ENCODE measurements at places on chromosomes 6 and 20.
A peak's percentile ranks its signal among the peaks of the same experiment; 100 is the strongest.

- DNase-seq: no peak
Observed at GRCh38 chr6:106247293-106247692, 78.3 kb downstream of the ATG5 start.

DNA sequence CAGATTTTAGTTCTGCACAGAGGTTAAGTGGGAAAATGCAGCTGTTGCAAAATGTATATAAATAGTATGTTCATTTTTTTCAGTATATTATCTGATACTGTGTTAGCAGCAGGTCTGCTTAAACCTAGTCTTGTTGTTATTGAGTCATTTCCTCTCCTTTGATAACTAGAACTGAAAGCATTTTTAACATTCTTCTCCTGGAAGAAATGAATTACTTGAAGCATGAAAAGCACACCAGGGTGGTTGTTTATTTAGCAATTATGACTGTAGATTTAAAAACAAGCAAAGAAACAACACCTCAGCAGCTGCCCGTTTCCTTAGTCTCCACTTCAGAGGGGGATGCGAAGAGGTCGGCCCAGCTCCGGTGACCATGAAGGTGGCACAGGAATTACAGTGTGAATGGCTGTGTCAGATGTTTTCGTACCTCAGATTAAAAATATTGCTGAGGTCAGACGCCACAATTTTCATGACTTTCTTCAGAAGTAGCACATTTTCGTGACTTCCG is 53.5 kb downstream of the GOPC start:
- DNase-seq: no peak

GRCh38 chr6:30722280-30723112 is 2.3 kb downstream of the TUBB start:
- peak; percentile 83 for DNase-seq

DNA sequence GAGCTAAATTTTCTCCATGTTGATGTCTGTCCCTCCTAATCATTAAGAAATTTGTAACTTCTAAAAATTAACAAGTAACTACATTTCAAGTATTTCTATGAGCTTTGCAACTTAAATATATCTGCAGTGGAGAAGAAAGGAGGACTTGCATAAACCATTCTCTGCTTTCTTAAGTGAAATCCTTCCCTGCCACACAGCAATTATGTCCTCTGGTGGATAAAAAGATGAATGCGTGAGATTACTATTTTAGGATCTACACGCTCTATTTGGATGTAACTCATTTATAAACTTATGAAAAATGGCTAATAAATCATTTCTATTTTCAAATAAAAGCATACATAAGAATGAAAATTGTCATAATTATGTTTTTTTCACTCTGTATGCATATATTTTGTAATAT is 338.0 kb upstream of the PTCHD4 start:
- DNase-seq: no peak

GRCh38 chr6:3117912-3118352 is 579 bp upstream of the BPHL start:
- no peak for DNase-seq

DNA sequence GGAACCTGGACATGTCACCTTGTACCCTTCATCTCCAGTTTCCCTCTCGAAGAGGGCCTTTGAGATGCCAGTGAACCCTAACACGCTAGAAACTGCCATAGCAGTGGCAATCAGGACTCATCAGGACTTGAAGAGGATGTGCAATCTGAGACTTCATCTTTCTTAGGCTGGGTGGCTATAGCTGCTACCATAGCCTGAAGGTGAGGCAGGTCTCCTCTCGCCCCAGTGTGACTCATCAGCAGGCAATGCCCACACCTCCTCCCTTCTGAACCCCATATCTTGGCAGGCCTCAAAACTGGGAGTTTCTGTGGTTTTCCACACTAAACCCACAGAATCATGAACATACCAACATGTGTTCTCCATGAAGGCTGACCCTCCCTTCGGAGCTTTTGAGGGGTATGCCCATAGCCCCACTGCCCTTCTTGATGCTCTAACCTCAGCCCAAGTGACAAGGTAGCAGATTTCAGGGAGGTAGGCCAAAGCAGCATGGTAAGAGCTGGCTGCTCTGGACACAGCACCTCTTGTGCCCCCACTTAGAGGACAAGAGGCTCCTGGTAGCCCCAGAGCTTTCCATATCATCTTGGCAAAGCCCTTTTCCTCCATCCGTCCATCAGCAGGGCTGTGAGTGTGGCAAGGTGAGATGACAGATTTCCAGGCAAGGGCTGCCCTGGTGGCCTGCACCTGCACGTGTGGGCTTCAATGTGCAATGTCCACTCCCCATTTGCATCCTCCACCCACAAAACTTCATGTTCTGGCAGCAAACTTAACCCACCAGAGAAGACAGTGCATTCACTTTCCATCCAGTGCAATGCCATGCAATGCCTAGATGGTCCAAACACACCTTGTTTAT is 2.6 kb downstream of the BLCAP start:
- no peak for DNase-seq

GRCh38 chr20:50569864-50570836 is 60.0 kb downstream of the PTPN1 start:
- DNase-seq: no peak

- no peak for DNase-seq
Observed at GRCh38 chr6:95846652-95847051, 169.1 kb upstream of the FUT9 start.

- no peak for DNase-seq
Observed at GRCh38 chr6:42322676-42323075, 105.0 kb upstream of the MRPS10 start.

DNA sequence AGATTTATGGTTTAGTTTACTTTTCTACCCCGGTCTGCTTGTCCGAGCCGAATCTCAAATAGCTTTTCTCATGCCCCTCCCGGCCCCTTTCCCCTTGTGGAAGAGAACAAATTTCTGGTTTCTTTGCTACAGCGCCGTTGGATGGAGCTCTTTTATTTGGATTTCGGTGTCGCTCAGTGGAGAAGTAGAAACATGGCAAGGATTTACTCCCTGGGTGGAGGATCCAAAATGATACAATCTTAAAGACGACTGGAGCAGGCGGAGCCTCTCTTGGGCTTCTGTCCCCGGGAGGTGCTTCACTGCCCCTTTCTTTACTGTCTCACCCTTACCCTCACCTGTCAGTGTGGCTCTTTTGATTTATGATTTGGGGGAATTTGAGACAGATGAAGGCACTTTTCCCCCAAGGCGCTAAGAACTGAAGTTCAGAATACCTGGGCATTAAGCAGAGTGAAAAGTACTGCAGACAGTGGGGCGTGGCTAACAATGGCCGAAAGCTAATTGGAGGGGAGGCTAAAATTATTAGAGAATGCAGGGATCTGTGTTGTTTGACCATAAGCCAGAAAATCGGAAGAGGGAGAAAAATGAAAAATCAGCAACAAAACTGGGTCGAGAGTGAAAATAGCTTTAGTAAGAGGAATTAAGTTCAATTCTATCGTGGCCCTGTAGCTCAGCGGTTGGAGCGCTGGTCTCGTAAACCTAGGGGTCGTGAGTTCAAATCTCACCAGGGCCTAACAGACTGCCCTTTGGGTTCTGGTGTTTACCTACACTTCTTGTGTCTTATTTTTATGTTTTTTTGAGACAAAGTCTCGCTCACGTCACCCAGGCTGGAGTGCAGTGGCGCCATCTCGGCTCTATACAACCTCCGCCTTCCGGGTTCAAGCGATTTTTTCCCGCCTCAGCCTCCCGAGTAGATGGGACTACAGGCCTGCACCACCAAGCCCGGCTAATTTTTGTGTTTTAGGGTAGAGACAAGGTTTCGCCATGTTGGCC is 145.1 kb upstream of the ZNF184 start:
- no peak for DNase-seq

DNA sequence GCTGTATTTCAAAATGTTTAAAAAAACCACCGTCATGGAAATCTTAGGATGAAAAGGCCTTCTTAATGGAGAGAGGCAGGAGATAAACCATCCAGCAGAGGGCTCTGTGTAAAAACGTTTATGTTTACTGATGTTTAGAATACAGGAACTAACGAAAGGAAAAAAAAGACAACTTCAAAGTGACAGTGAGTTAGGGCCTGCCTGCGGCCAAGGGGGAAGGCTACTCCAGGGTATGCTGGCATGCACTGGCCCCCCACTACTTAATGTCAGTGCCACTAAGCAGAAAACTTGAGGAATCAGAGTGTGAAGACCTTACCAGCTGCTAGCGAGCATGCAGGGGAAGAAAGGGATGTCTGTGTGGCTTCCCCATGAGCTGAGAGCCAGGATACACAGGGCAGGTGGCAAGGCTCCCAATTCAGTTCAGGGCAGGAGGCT is 47.7 kb downstream of the AKAP7 start:
- no peak for DNase-seq

GRCh38 chr20:18225632-18226031 is 62.7 kb upstream of the ZNF133 start:
- DNase-seq: no peak

DNA sequence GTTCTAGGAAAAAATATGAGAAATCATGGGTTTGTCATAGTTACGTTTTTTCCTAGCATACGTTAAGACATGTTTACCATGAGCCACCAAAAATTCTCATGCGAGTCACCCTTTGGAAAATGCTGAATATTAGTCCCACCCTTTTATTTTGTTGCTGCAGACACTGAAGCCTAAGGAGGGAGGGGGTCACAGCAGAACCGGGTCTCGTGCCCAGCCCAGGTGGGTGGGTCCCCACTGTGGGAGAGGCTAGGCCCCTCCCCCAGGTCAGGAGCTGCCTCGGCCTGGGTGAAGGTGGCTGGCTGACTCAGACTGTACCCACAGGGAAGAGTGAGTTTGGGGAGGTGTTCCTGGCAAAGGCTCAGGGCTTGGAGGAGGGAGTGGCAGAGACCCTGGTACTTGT is 26.2 kb upstream of the SRF start:
- DNase-seq: no peak

GRCh38 chr6:150813993-150814359 is 51.5 kb upstream of the MTHFD1L start:
- DNase-seq: no peak

DNA sequence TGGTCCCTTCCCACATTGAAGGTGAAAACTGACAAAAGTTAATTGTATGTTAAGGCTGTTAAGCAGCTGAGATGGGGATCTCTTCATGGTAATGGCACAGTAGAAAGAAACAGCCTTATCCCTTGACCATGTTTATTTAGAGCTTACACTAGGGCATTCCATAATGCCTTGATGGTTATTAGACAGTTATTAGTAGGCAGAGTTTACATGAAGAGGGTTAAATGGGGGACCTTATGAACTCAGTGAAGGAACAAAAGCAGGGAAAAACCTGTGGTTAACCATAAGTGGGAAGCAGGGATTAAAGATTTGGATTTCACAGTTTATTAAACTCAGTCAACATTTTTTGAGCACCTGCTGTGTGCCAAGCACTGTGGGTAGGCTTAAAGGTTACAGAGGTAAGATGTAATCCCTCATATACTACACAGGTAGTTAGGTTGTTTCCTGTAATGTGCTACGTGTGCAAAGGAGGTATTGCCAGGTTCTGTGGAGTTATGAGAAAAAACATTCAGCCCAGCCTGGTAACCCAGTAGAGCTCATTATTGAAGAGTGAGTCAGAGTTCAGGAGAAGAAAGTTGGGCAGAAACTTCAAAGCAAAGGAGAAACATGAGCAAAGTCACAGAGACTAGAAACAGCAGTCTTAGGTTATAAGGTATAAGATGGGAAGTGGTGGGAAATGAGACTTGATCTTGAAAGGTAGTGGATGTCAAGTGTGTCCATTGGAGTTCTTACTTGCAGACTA is 32.3 kb upstream of the GNRH2 start:
- DNase-seq: no peak

DNA sequence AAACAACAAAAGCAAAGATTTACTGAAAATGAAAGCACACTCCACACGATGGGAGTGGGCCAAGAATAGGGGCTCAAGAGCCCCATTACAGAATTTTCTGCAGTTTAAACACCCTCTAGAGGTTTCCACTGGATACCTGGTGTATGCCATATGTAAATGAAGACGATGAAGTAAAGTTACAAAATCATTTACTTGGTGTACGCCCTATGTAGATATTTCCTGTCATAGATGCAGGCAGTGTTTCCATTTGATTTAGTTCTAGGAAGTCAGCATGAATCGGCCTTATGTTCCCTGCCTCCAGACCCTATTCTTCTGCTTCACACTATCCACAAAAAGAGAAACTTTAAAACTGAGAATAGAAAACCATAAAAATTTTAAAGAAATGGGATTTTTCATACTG is 404.4 kb upstream of the GJE1 start:
- DNase-seq: no peak

DNA sequence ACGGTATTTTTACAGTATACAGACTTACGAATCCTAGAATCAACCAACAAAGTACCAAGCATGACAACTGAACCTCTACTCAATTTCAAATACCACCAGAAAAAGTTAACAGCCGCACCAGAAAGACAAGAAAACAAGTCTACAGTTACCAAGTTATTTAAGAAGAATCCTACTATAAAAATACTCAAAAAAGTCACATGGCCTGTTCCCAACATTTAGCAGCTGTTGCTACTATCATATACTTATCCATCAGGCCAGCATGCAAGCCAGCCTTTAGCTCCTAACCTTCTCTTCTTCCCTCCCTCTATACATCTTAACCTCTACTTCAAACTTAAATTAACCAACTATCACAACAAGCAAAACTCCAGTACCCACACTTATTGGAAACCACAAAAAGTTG is 1.9 kb downstream of the SYNCRIP start:
- no peak for DNase-seq

- DNase-seq: no peak
Observed at GRCh38 chr6:11065436-11066202, 21.5 kb upstream of the ELOVL2 start.

- DNase-seq: no peak
Observed at GRCh38 chr6:119686644-119687043, 337.1 kb upstream of the MAN1A1 start.

DNA sequence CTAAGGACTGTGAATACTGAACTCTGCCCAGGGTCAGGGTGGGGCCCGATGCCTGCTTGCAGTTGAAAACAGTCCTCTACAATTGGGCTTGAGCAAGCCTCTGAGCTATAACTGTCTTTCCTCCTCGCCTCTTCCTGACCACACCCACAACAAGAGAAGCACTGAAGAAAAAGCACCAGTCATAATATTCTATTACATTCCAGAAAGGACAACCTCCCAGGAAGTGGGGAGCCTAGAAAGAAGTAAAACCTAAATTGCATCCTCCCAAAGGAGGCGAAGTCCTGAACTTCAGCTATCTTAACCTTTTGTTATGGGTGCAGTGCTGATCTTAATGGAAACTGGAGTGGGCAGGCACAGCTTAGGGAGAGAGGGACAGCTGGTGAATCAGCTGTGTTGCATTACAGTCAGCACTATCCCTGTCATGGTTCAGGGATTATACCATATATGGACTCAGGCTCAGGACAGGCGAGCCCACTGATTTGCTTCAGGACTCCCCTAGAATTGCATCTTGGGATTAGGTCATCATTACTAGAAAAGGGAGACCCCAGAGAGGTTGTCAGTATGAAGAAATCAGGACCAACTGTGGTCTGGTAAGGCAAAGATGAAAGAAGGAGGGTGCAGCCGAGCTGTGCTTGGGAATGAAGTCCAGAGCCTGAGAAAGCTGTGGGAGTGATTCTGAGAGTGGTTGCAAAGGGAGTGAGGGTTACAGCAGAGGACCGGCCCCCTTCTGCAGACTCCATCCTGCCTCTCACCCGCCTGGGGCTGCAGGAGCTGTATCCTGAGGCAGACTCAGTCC is 18.3 kb upstream of the TRAM2 start:
- no peak for DNase-seq

- no peak for DNase-seq
Observed at GRCh38 chr6:146028252-146028795, 538 bp upstream of the GRM1 start.
